NCI-H82 (cell line): ENCODE measurements at places on chromosomes 6 and 20.

- DNase-seq: no peak
Measured at GRCh38 chr6:46338131-46338530, 153.1 kb downstream of the RCAN2 start.

DNA sequence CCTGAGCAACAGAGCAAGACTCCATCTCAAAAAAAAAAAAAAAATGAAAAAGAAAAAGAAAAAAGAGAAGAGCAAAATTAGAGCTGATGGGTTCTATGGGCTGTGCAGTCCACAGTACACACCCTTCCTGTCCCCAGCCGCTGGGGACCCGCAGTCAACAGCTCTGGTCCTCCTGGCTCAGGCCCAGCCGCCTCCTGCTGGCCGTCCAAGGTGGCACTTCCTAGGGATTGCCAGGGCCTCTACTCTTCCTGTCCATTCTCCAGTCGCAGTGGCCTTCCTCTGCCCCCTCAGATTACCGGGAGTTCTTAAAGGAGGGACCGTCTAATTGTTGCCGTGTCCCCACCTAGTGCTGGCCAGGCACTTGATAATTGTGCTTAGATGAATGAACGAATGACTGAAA is 41.7 kb downstream of the TMEM242 start:
- peak; percentile 60 for DNase-seq

GRCh38 chr6:41519305-41519744 is 26.9 kb upstream of the FOXP4 start:
- DNase-seq: no peak

DNA sequence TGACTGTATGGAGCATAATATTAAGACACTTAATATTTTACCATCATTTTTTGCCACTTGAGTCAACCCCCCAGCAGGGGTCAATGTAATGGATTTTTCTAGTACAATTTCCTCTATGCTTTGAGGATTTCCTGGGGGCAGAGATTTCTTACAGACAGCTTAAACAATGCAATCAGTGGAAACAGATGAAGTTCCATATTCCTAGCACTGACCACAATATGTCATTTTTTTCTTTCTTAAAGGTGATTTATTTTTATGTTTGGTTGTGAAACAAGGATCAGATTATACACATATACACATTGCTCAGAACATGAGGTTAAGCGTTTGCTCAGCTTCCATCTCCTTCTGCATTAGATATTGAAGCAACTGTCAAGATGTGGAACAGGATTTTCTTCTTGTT is 82.0 kb upstream of the ID4 start:
- DNase-seq: no peak

- no peak for DNase-seq
Measured at GRCh38 chr6:71446057-71446456, 157.4 kb downstream of the OGFRL1 start.

DNA sequence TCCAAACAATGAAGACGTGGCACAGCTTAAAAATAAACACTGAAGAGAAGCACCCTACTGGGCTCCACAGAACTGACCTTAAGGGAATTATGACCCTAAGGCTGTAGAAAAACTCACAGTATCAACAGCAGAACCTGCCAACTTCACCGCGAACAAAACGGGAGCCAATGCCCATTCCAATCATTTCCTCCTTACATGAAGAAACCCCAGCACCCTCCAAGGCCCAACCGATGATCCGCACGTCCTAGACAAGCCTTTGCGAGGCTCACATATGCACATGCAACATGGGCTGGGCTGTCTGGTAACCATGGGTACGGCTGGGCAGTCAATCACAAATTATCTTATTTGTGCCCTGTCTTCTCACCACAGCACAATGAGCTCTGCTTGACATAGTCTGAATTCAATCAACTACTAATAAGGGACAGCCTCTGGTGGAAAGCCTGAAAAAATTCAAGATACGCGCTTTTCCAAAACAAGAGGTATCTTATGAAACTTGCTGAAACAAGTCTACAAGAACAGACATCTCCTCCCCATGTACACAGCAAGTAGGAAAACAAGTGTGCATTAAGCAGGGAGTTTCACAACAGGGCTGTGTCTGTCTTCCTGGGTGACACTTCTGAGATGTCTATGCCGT is 1.7 kb downstream of the DIDO1 start:
- no peak for DNase-seq

DNA sequence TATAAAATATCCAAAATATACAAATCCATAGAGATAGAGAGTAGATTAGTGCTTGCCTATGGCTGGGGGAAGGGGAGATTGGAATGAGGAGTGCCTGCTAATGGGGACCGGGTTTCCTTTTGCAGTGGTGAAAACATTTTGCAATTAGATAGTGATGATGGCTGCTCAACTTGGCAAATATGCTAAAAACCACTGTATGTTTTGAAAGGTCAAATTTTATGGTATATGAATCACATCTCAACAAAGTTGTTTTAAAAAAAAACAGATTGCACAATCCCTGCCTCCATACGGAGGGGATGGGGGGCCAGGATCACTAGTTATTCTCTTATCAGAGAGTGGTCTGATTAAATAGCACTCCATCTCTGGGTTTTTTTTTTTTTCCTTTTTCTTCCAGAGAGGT is 76.9 kb upstream of the RIPOR2 start:
- DNase-seq: no peak

- DNase-seq: no peak
Measured at GRCh38 chr20:41248368-41249024, 69.0 kb downstream of the ZHX3 start.

- DNase-seq: no peak
Measured at GRCh38 chr6:104887350-104887749, 27.6 kb upstream of the HACE1 start.

GRCh38 chr20:376750-377149 is 3.8 kb upstream of the TRIB3 start:
- peak; percentile 87 for DNase-seq

GRCh38 chr6:15503346-15503680 is 159.5 kb downstream of the DTNBP1 start:
- DNase-seq: no peak

DNA sequence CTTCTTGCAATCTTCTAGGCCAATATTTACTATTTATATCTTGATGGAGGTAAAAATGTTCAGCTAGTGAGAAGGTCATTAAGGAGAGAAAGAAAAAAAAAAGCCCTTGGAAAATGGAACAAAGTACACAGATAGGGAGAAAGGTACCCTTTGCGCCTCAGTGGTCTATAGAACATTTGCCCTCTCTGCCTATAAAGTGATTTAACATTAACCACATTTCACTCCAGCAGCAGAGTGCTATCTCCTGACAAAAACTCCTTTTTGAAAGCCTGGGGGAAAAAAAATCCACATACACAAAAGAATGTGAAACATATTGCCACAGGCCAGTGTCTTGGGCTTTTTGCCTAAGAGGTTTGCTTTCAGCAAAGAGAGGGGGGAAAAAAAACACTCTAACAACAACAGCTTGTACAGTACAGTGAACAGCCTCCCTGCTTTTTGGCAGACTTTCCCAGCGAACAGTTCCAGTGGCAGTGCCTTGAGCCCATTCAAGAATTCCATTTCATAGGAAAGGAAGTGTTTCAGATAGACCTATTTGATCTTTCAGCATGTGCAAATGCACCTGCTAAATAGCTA is 695 bp downstream of the ARHGAP18 start:
- no peak for DNase-seq

GRCh38 chr20:32079655-32080109 is 27.6 kb downstream of the HCK start:
- DNase-seq: peak; percentile 15

DNA sequence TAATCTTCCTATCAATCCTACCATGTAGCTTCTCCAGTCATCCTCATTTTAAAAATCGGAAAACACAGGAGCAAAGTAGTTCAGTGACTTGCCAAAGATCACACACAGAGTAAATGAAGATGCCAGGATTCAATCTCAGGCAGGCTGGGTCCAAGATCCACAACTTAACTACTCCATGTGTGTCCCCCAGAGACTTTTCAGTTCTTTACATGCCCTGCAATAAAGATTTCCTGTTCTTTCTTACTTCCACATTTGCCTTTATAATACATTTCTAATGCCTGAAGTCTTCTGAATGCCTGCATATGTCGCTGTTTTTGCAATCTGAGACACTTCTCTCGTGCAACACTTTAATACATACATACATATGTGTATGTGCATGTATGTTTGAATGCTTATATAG is 121.7 kb upstream of the MARCKS start:
- no peak for DNase-seq

- DNase-seq: no peak
Measured at GRCh38 chr6:338815-339262, 46.6 kb downstream of the DUSP22 start.

DNA sequence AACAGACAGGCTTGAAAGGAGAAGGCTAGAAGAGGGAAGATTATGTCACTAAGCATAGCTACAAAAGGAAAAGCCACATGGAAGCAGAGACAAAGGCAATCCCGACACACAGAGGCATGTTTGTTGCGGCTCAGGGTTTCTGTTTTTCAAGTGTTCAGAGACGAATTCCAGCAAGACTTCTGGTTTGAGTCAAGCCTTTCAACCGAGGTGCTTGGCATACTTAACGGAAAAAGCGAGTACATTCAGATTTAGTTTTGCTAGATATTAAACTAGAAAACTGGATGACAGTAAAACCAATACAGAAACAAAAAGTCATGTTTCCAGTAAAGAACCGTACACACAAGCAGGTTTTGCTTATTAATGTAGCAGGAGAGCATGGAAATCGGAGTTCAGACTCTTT is 27.2 kb downstream of the MCUR1 start:
- DNase-seq: peak; percentile 19

- no peak for DNase-seq
Measured at GRCh38 chr6:133788556-133788955, 100.4 kb upstream of the TCF21 start.

DNA sequence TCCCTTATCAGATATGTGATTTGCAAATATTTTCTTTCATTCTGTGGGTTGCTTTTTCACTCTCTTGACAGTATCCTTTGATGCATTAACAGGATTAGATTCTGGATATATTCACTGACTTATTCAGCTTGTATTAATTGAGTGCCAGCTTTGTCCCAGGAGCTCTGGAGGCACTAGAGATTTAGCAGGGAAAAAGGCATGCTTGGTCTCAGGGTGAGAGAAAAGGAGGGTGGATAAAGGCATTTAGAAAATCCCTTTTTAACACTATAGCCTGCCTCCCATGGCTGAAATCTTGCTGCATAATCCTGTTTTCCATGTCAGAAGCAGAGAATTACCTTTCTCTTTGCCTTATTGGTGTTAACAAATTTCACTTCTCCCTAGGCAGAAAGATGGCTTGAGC is 28.5 kb upstream of the SIRT5 start:
- DNase-seq: peak; percentile 21

GRCh38 chr6:35294308-35294945 is 3.2 kb upstream of the DEF6 start:
- peak; percentile 74 for DNase-seq

DNA sequence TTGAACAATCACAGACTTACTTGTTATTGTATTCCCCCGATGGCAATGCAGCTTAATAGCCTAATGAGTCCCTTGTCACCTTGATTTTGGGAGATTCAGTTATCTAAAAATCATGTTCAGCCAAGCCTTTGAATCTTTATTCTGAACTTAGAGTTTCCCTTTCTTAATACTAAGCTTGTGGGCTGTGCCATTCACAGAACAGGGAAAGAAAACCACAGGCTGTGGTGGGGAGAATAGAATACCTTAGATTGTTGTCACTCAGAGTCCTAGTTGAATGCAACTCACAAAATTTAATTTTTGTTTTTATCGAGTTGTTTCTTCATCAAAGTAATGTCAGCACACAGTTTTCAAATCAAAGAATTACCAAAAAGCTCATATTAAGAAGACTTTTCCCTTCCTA is 37.4 kb downstream of the RFPL4B start:
- DNase-seq: no peak

GRCh38 chr20:24479595-24479994 is 10.2 kb downstream of the SYNDIG1 start:
- DNase-seq: peak; percentile 24

DNA sequence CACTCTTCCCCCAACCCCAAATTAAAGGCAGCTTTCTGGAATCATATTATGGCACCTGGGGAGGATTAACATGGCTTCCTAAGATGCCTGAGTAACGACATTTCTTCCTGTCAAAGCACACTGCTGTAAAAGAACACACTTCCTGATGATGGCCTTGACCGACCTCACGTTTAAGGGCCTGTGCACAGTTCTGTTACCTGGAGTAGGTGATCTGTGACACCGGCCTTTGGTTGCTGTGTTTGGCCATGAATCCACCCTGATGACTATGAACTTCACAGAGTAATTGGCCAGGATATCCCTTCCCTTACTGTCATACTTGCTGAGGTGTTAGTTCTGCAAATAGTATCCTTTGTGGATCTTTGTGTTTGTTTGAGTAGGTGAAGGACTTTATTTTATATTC is 45.8 kb downstream of the PLCB4 start:
- peak; percentile 86 for DNase-seq

DNA sequence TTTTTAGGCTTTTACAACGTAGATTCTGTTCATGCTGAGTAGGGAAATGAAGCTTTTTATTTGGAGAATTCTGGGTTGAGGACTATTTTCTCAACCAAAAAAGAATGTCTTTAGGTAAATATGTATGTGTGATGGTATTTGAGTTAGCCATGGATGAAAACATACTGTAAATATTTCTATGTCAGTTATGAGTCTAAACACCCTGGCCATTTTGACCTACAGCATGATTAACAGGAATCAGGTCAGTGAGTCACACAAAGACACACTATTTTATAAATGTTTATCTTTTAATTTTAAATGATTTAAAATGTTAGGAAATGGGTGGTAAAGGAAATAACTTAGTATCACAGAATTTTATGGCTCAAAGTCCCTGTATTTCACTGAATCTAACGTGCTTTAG is 851.7 kb upstream of the MAP3K7 start:
- DNase-seq: no peak

DNA sequence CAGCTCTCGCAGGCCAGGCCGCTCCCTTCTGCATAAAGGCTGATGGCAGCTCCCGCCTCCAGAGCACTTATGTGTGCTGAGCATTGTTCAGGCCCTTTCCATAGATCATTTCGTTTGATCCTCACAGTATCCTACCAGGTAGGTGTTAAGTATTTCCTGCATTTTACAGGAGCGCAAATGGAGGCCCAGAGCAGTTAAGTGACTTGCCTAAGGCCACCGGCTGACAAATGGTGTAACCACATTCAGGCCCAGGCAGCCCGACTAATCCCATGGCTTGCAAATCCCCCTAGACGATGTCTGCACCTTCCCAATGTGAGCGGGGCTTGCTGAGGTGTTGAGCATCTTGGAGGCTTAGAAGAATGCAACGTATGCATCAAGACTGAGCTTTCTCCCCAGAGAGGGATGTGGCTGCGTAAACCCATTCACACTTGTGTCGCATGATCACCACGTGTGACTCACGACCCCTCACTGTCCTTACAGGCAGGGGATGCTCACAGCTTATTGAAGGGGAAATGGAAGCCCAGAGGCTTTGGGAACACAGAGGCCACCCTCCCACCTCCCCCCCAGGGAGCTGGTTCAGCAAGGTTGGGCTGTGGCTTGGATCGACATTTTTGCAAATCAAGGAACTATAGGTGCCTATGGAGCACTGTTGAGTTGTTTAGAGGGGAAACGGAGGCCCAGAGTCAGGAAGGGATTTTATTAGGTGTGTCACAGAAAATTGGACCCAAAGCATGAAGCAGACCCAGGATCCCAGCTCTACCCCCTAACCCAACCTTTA is 7.0 kb downstream of the BPIFB2 start:
- DNase-seq: peak; percentile 39
